Sigmoid colon (tissue), 7 donors: ENCODE measurements at places on chromosomes 5 and 9. TPM values are rescaled to one million over a fixed set of nuclear protein-coding genes. Genes with fewer than 3 reads are reported as not detected.

The PDLIM4 gene
- 133 TPM for total RNA-seq

The CAMK4 gene
- 2.3 TPM for total RNA-seq

The CTXN3 gene
- total RNA-seq, result not detected

The STC2 gene
- total RNA-seq, result 9.9 TPM

The CATSPER3 gene
- not detected for total RNA-seq

DNA sequence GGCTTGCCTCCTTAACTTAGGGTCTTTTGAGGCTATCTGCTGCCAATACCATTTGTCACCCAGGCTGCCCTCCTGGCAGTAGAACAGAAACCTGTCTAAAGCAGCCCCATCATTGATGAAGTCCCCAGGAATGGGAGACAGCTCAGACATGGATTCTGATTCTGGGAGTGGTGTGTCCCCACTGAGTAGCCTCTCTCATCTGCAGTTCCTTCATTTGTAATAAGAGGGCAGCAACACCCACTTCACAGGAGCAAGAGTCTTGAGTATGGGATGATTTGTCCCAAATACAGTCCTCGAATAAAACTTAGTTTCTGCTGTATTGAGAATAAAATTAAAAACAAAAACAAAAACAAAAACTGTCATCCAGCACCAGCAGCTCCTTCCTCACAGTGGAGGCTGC is 167.6 kb downstream of the ASTN2 start:
- H3K36me3 ChIP-seq, result no peaks in the 10 kb centered on the region
- no peak overlapping the region for H3K4me3 ChIP-seq
- no peaks in the 10 kb centered on the region for H3K27me3 ChIP-seq
- no peak for DNase-seq

DNA sequence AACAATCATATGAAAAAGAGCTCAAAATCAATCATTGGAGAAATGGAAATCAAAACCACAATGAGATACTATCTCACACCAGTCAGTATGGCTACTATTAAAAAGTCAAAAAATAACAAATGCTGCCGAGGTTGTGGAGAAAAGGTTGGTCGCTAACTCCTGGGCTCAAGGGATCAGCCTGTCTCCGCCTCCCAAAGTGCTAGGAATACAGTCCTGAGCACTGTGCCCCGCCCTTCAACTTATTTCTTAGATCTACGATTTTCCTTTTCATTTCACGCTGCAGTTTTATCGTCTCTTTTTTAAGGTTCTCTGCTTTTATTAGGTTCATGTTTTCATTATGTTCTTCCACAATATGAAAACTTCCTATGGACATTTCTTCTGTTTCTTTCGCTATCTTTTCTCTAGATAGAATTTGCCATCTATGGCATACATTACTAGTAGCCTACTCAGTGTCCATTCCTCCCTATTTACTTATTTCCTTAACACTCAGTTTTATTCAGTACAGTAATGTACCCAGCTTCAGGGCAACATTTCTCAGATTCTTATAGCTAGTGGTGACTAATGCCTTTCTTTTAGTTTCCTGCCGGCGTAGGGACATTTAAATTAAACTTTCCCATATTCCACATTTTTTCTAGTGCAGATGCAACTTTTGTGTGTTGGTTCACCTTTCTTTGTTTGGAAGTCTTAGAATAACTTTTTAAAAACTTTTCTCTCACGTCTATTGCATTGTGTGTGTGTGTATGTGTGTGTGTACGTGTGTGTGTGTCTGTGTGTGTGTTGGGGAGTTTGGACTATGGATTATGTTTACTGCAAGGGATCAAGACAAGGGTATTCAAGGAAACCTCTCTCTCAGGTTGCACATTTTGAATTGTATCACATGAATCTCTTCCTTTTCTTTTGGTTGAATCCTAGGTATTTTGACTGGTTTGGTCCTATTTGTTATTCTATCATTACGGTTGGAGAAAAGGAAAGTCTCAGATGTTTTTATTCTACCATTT is 21.6 kb upstream of the FBN2 start:
- H3K27me3 ChIP-seq, result no peaks in the 10 kb centered on the region
- H3K36me3 ChIP-seq, result no peaks in the 10 kb centered on the region
- H3K27ac ChIP-seq, result no peak overlapping the region
- no peak overlapping the region for H3K4me3 ChIP-seq
- no peaks in the 10 kb centered on the region for H3K4me1 ChIP-seq
- DNase-seq, result no peak

GRCh38 chr5:170617533-170618490 is 114.0 kb downstream of the KCNIP1 start:
- H3K4me3 ChIP-seq, result no peak overlapping the region
- no peak for DNase-seq
- H3K27me3 ChIP-seq, result no peaks in the 10 kb centered on the region
- no peaks in the 10 kb centered on the region for H3K36me3 ChIP-seq

DNA sequence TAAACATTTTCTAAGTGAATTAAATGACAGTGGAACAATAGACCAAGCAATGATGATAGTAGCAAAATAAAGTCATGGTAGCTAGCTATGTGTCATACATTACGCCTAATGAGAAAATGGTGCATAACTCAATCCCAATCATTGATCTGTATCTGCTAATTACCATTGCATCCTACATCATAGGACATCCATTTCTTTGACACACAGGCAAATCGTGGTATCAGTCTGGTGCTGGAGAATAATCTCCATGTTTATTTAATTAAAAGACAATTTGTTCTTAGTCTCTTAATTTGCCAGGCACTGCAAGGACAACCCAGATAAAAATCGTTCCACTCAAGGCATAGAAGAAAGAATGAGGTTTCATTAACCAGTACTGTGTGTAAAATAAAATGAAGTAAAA is 89.6 kb upstream of the SMC5 start:
- H3K4me3 ChIP-seq, result no peak overlapping the region
- DNase-seq, result no peak

- no peak overlapping the region for H3K4me3 ChIP-seq
- DNase-seq, result no peak
- H3K36me3 ChIP-seq, result no peaks in the 10 kb centered on the region
- peak overlapping the region; percentile 62 for H3K27ac ChIP-seq
- H3K27me3 ChIP-seq, result peaks cover 30% of the 10 kb centered on the region
These were observed 1.5 kb downstream of the FAM78A start for GRCh38 chr9:131274674-131275331.

DNA sequence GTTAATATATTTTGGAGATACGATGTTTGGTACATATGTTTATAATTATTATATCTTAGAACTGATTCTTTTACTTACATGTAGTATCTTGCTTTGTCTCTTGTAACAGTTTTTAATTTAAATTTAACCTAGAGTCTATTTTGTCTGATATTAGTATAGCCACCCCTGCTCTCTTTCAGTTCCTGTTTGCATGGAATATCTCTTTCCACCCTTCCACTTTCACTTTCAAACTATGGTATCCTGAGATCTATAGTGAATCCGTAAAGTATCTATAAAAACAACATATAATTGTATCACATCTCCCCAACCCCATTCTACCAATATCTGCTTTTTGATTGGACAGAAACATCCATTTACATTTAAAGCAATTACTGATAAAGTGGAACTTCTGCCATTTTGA is 7.2 kb downstream of the IRGM start:
- H3K27me3 ChIP-seq, result no peaks in the 10 kb centered on the region
- H3K4me1 ChIP-seq, result no peaks in the 10 kb centered on the region
- H3K36me3 ChIP-seq, result no peaks in the 10 kb centered on the region
- H3K27ac ChIP-seq, result no peak overlapping the region
- H3K4me3 ChIP-seq, result no peak overlapping the region
- DNase-seq, result no peak

GRCh38 chr5:162550236-162550635 is 482.7 kb downstream of the GABRG2 start:
- no peaks in the 10 kb centered on the region for H3K4me1 ChIP-seq
- no peak overlapping the region for H3K27ac ChIP-seq
- H3K4me3 ChIP-seq, result no peak overlapping the region
- DNase-seq, result no peak

- H3K4me3 ChIP-seq, result no peak overlapping the region
- DNase-seq, result peak; percentile 97
- peaks cover 25% of the 10 kb centered on the region for H3K36me3 ChIP-seq
- H3K4me1 ChIP-seq, result peaks cover 98% of the 10 kb centered on the region
These were observed 5.5 kb upstream of the DBN1 start for GRCh38 chr5:177478711-177479646.

DNA sequence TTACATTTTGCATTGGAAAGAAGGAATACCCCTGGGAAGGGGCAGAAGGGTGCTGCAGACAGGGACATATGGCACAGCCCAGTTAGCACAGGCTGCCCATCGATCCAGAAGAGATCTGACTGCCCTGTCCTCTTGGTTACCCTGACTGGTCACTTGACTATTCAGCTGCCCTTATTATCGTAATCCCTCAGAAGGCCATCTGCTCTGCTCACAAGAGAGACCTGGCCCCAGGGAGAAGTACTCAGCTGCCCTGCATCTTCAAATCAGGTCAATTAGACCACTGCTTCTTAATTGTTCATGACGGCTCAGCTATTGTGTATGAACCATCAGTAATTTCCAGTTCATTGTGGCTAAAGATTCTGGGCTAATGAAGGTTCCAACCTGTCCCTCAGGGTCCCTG is 345.0 kb downstream of the TLE1 start:
- no peaks in the 10 kb centered on the region for H3K27me3 ChIP-seq
- H3K36me3 ChIP-seq, result no peaks in the 10 kb centered on the region
- no peaks in the 10 kb centered on the region for H3K4me1 ChIP-seq
- H3K27ac ChIP-seq, result no peak overlapping the region
- DNase-seq, result no peak
- H3K4me3 ChIP-seq, result no peak overlapping the region
